ENCODE measurements at places on chromosomes 1 and 21.

- DNase-seq, result no peak
Measured at GRCh38 chr1:109269981-109270622, 12.8 kb downstream of the PSRC1 start.

DNA sequence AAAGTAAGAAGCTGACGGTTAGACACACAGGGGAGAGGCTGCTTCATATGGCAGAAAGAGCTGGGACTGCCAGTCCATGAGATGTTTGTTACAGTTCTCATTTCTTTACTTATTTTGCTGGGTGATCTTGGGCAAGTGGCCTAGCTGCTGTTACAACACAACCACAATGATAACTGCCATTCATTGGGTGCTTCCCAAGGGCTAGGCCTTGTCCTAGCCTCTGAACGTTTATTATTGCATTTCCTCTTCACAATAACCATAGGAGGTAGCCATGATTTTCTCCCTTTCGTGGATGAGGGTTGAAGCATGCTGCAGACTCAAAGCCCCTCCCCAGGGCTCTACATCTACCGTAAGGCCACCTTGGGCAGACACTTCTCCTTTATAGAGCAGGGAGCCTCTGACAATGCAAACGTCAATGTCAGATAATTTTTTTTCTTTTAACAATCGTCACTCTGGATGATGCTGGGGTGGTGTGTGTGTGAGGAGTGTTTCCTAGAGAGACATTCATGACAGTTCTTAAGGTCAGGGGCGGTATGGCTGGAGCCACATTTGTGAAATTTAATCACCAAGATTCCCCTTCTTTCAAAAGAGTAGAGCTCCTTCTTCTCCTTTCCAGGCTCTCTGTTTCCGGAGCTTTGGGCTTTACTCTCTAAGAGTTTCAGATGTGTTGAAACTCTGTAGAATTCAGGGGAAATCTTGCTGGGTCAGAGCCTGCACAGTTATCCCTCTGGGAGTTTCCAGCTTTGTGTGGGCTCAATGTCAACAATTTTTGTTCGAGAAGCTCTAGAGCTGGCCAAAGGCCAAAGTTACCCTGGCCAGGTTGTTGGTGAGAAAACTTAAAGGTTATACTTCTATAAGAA is 138.5 kb upstream of the SGIP1 start:
- DNase-seq, result no peak

GRCh38 chr1:156268336-156268735 is 14.3 kb downstream of the SMG5 start:
- DNase-seq, result no peak

DNA sequence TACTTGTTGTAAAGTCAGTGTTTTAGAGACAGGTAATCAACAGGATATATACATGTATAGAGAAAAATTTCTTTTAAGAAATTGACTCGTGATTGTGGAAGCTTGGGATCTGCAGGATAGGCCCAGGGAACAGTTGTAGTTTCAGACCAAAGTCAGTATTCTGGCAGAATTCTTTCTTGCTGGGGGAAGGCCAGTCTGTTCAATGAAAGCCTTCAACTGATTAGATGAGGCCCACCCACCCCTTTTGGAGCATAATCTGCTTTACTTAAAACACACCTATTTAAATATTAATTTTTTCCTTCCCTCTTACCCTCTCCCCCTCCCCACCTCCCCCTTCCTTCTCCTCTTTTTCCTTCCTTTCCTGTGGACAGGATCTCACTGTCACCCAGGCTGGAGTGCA is 48.0 kb downstream of the FNBP1L start:
- DNase-seq, result no peak

GRCh38 chr1:22074803-22075202 is 22.3 kb downstream of the CDC42 start:
- DNase-seq, result no peak

GRCh38 chr1:203493901-203494300 is at the start of gene OPTC:
Gene OPTC, plus strand, starts transcription at chr1:203494153. Its CDS starts 1,853 bp downstream, at chr1:203496006.
- DNase-seq, result no peak

DNA sequence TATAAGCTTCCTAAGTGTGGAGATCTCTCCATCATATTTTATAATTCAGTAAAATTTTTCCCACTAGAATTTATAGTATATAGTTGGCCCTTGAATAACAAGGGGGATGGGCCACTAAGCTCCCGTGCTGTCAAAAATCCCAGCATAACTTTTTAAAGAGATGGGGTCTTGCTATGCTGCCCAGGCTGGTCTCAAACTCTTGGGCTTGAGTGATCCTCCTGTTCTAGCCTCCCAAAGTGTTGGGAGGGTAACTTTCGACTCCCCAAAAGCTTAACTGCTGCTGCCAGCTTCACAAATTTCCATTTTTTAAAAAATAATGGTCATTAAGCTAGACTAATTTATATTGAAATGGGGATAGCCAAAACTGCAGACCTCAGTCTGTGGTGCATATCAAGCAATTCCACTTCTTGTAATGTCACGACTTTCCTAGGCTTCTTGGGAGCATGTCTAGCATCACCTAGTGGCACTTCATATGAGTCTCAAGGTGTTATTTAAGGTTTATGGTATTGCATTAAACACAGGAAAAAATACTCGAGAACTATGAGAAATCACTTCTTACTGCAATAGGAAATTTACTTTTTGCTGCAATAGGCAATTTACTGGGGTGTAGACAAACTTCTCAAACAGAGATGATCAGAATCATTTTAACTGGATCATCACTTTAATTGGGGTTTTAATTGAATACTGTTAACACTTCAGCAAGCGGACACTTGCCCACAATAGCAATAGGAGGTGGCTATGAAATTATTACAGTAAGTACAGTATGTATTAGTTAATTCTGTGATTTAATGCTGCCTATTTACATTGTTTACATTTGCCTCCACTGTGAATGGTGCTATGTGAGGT is 19.3 kb upstream of the ACTA1 start:
- no peak for DNase-seq

- no peak for DNase-seq
Measured at GRCh38 chr1:164771619-164772361, 212.8 kb downstream of the PBX1 start.

- DNase-seq, result no peak
Measured at GRCh38 chr1:169999331-169999741, 75.2 kb downstream of the KIFAP3 start.

GRCh38 chr1:231684356-231685244 is 58.0 kb downstream of the DISC1 start:
- no peak for DNase-seq

- no peak for DNase-seq
Measured at GRCh38 chr1:10664251-10664650, 132.2 kb downstream of the CASZ1 start.

DNA sequence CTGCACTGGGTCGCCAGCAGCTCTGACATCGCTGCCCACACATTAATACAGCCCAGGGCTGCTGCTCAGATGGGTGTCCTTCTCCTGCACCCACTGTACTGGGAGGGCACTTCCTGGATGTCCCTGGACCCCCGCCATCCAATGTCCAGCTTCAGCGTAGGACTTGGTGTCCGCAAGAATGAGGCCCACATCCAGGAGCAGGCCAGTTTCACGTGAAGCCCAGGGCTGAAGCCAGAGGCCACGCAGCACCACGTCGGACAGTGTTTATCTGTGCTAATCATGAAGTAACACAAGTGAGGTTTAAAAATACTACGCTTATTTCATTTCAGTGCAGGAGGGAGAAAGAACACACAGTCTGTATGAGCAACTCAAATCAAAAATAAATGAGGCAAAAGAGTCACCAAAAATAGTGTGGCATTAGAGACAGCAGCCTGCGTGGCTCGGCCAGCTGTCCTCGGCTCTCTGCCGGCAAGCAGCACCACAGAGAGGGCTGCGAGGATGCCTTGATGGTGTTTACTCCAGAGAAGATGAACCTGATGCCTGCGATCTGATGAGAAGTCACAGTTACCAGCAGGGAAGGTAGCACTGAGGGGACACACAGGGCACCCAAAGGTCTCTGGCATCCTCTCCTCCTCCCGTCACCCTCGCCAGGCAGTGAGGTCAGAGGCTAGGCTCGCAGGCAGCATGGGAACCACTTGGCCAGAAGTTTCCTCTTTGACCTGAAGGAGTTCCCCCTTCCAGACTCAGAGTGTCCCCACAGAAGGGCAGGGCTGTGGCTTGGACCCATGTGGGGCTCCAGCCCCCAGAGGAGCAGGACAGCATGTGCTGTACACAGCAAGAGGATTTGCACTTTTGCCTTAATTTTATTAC is 22.1 kb upstream of the NPHP4 start:
- DNase-seq, result no peak

DNA sequence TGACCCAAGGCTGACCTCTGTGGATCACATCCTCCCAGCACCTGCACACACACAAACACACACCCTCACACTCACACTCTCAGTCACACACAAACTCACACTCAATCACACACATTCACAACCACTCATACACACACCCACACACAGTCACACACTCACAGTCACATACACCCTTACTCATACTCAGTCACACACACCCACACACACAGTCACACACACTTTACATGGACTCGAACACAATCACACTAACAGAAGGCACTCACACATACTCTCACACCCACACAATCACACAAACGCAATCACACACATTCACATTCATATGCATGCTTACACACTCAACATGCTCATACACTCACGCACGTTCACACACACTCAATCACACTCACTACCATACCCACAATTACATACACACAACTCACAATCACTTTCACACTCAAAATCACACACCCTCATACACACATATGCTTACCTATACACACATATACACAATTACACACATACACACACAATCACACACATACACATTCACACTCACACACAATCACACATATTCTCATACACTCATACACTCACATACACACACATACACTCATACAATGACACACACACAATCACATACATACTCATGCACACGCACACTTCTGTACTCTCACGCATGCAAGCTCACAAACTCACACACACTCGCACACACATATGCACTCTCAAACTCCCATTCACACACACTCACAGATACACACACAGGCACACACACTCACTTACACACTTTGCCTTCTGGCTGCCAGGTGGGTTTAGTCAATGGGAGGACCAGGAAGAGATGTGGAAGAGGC is 6.1 kb downstream of the MEGF6 start:
- no peak for DNase-seq

GRCh38 chr1:3473381-3473844 is 18.9 kb downstream of the ARHGEF16 start:
- no peak for DNase-seq

All from activated CD4-positive, CD25-positive, alpha-beta regulatory T cell treated with anti-CD3 and anti-CD28 coated beads, Interleukin-2, amount 50 U/mL, for 16 hours (primary cell).